ENCODE measurements at places on chromosomes 5 and 9. TPM values are rescaled to one million over a fixed set of nuclear protein-coding genes. Genes with fewer than 3 reads are reported as not detected.
A peak's percentile ranks its signal among the peaks of the same experiment; 100 is the strongest.

CTXN3 gene
- not detected for total RNA-seq

DNA sequence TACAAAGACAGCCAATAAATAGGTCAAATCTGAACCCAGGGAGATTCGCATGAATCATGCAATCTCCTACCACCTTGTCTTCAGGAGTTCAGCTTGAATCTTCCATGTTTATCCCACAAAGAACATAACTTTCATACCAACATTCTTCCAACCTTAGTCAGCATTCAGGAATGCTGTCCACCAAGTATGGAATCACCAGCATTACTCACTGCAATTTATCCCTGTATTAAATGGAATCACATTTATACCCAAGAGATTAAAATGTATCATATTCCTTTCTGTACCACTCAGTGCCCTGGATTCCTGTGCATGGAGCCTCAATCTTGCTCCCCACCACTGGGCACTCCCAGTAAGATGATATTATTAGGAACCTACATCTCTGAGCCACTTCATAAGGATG is 162.6 kb downstream of the GLIS3 start:
- peak; percentile 44 for DNase-seq

RETREG1 gene
- 2.3 TPM for total RNA-seq

MEGF10 gene
- total RNA-seq = 28.3 TPM

BTNL8 gene
- 0.85 TPM for total RNA-seq

QRFP gene
- not detected for total RNA-seq

GRCh38 chr9:132037458-132037857 is 42.2 kb downstream of the MED27 start:
- no peak for DNase-seq

TTC39B gene
- 11.0 TPM for total RNA-seq

MEIKIN gene
- total RNA-seq = not detected

DNA sequence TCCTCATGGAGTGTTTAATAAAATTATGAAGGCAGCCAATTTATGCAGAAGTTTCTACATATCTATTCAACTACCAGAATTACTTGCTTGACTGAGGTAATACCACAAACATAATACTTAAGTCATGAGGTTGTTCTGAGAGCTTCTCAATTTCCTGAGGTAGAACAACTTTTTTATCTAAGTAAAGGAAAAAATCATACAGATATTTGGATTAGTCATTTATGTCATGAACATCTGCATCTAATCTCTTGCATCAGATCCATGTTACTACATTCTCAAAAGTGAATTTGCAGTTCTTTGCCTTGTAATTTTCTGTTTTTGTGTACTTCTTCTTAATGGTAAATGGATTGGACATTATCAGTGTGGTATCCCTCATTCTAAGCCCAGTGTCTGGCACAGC is 60.4 kb upstream of the RGMB start:
- no peak for DNase-seq

SPAG8 gene
- not detected for total RNA-seq

TRIP13 gene
- total RNA-seq = 44.4 TPM

DNA sequence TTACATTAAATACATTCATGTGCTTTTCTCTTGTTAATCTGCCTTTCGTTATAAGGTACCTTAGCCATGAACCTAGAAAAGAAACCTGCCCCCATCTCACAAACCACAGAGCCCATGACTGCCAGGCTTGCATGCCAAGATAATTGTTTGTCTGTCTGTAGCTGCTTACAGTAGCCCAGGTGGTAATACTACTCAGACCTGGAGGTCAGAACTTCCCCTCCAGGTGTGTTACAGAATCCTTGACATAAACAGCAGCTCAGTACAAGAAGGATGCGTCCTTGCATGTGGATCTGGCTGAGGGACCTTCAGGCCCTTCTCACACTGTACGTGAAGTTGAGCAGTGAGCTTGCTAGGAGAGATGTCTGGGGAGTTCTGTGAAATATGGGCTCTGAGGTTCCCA is 291.4 kb downstream of the CSNK1G3 start:
- DNase-seq = no peak

DNA sequence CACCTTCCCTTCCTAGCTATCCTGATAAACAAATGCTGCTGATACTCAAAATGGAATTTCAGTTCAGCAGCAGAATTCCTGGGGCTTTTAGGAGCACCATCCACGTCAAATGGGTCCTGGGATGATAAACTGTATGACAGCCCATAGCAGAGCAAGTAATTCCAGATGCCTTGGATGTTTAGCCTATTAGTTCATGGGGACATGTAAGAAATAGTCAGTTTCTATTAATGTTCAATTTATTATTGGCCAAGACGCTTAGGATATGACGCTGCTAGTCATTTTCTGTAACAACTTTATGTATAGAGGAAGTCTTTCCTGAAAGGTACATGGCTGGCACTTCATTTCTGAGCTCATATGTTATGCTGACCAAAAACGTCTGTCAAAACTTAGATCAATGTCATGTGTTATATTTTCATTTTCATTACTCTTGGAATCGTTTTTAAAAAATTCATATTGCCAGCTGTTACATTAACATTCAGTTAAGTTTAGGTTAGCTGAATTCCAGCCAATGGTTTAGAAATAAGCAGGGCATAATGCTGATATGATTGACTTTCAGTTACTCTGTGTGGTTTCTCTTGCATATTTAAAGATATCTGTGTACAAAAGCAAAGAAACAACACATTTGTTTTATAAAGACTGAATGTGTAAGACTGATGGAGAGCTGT is 243.8 kb downstream of the CSNK1G3 start:
- no peak for DNase-seq

GRCh38 chr5:40030661-40031060 is 605.9 kb upstream of the DAB2 start:
- no peak for DNase-seq

CDKN2A gene
- total RNA-seq = 4.0 TPM

CDKN2B-AS1 gene
- not detected for total RNA-seq

GRCh38 chr5:94571415-94571814 is 47.0 kb downstream of the KIAA0825 start:
- DNase-seq = no peak

RMI1 gene
- total RNA-seq = 34.2 TPM

SAXO1 gene
- total RNA-seq = not detected

EGFLAM gene
- 0.50 TPM for total RNA-seq

SLC6A19 gene
- total RNA-seq = not detected

ITK gene
- total RNA-seq = not detected

GRCh38 chr5:160213537-160213936 is 15.8 kb upstream of the FABP6 start:
- DNase-seq = no peak

DNA sequence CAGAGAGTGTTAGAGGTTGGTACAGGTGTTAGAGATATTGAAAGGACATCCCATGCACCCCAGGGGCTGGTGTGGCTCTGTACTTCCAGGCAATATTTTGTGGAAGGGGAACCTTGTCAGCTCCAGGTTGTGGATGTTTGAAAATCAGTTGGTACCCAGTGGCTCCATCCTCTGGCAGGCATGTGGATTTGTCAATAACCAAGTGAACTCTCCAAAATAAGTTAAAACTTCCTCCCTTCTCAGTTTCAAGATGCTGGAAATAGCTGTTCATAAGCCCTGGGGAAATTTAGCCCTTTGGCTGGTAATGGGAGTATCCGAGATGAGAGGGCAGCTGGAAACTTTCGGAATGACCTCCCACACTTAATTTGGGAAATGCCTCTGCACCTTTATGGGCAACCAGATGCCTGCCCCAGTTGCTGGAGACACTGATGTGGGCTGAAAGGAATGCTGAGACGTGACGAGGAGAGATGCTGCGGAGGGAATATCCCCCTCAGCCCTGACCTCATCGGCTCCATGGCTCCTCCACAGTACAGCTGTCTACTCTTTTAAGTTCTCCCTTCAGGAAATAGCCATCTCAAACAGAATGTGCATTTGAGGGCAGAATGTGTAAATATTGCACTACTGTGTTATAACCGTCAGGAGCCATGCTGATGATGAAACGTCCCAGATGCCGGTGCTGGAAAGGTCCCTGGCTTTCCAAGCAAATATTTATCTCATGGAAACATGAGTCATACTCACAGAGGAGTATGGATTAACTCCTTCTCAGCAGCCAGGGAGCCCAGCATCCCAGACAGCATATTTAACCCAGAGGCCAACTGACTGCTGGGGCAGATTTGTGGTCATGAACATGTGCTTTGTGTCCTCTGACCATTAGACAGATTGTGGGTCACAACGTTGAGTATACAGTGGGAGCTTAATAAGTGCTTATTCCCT is 29.5 kb downstream of the TGFBI start:
- DNase-seq = peak; percentile 72

PCSK5 gene
- total RNA-seq = 30.8 TPM

TEX10 gene
- total RNA-seq = 98.7 TPM

ARL14EPL gene
- total RNA-seq = not detected
